T-helper 17 cell (primary cell): ENCODE measurements at places on chromosomes 11 and 22.

- DNase-seq = no peak
Measured at GRCh38 chr22:24005201-24005600, at the start of gene GSTT4. Gene GSTT4 (minus strand): TSS chr22:24005453. CDS start chr22:24005356, 97 bp downstream.

DNA sequence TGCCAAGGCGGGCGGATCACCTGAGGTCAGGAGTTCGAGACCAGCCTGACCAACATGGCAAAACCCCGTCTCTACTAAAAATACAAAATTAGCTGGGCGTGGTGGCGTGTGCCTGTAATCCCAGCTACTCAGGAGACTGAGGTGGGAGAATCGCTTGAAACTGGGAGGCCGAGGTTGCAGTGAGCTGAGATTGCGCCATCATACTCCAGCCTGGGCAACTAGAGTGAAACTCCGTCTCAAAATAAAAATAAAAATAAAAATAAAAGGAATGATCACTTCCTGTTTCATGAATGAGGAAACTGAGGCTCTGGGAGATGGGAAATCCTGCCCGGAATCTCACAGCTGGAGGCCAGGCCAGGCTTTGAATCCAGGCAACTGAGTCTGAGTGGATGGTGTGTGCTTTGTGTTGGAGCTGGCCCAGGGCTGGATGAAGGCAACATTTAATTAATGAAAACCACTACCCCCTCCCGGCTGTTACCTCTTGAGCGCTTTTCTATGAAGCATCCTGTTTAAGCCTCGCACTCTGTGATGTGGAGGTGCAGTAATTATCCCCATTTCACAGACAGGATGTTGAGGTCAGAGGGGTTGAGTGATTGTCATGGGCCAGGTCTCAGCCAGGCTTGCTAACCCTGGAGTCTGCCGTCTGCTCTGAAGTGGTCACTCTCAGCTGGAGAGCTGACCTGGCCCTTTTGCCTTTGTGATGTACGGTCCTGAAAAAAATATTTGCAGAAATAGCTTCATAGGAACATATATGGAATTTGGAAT is 27.8 kb downstream of the LRP5 start:
- no peak for DNase-seq

- DNase-seq = no peak
Measured at GRCh38 chr11:102882389-102883024, 7.7 kb upstream of the MMP12 start.

DNA sequence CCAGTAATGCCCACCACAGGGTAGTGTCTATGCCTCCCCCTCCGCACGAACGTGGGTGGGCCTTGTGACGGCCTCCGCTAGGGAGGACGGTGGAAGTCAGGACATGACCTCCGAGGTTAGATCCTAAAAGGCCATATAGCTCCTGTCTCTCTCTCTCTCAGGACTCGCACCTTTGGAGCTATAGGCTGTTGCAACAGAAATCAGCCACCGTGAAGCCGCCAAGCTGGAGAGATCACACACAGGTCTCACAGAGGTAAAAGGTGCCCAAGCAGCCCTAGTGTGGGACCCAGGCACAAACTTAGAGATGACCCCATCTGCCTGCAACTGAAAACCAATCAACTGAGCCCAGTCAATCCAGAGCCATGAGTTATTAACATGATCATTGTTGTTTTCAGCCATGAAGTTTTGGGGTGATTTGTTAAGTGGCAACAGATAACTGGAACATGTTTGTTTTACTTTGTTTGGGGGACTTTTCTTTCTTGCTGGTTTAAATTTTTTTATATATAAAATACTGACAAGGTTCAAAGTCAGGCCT is 7.4 kb upstream of the NAP1L4 start:
- no peak for DNase-seq

DNA sequence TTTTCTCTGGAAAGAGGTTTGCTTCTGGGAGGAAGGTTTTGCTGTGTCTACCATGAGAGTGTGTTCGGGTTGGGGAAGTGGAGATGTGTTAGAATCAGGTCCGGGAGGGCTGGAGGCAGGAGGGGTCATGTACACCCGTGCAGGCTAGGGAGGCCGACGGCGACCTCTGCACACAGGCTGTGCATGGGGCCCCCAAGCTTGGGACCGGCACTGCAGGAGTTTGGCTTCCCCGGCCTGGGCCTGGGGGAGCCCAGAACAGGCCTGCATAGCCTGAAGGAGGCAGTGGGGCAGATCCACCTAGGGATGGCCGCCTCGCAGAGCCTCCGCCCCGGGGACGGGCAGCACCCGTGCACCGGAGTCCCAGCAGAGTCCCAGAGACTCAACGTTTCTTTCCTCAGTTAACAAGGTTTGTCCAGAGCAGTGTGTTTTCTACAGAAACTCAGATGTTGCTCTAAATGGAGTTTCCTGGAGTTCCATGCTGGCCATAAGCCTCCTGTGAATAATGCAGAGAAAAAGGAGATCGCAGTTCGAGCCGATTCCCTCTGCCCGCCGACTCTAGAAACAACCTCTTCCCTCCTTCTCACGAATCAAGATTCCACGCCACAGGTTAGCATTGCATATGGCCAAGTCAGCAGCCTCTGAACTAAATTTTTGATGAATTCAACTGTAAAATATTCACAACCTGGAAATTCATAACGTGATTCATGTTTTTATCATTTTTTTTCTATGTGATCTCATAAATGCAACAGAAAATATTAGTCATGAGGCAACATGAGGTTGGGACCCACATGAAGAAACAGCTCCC is 427.3 kb downstream of the BRD1 start:
- no peak for DNase-seq

DNA sequence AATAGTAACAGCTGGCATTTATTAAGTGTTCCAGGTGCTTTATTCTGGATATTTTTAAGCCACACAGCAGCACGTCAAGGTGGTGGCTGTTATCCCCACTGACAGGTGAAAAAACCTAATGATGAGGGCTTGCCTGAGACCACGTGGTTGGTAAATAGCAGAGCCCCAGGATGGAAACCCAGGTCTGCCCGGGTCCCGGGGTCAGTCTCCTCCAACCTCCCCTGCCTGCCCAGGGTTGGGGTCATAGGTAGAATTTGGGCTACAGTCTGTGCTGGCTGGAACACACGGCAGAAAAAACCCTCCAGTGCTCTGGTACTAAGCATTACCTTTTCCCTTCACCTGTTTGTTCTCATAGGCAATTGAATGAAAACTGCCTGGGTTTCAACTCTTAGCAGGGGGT is 57.9 kb downstream of the EFCAB6 start:
- no peak for DNase-seq

DNA sequence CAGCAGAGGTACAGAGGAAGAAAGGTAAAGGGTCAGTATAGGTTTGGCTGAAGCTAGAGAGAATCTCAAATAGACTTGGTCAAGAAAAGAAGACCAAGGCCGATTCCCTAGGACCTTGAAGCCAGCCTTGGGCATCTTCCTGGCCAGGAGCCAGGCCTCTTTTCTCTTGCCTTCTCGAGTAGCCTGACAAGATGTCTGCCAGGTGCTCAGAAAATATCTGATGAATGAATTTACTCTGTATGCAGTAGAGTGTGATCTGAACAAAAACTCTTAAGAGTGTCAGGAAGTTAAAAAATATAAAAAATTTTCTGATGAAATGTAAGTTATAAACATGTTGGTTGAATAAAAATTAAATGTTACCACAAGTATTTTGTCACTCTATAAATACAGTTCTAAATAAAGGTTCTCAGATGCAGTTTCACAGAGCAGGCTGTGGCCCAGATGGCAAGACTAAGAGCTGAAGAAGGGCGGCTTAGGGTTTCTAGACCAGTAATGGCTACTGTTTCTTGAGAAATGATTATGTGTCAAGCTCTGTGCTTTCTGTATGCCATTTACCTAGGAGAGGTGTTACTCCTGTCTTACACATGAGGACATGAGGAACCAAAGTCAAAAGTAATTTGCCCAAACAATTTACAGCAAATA is 98.1 kb downstream of the ATXN10 start:
- no peak for DNase-seq

DNA sequence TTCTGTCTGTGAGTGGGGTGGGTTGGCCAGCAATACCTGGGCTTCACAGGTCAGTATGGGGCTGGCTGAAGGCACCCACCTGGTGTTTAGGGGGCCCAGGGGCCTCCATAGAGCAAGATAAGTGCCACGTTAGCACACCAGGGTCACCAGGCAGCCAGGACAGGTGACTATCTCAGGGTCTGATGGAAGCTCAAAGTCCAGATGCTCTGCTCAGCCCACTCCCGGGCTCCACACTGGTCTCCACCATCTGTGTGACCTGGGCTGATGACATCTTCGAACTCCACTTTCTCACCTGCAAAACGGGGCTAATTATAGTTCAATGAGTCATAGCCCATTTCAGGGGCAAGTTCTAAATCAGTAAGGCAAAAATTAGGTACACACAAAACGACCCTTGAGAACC is 39.4 kb upstream of the PRDM11 start:
- DNase-seq = no peak

GRCh38 chr11:1211838-1212237 is 11.0 kb upstream of the MUC5B start:
- DNase-seq = no peak

DNA sequence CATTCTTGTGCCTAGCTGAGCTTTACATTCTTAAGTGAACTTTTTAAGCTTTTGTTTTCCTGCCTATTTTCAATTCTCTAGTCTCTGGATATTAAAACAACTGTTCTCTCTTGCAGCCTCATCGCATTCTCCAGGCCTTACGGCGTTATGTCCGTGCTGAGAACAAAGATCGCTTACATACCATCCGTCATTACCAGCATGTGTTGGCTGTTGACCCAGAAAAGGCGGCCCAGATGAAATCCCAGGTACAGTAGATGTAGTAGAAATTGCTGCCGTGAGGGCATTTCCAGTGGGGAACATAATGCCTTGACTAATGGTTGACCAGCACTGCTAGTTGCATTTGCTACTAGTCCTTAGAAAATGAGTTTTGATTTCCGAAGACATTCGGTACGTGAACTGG is 29.7 kb upstream of the ST14 start:
- DNase-seq = no peak

DNA sequence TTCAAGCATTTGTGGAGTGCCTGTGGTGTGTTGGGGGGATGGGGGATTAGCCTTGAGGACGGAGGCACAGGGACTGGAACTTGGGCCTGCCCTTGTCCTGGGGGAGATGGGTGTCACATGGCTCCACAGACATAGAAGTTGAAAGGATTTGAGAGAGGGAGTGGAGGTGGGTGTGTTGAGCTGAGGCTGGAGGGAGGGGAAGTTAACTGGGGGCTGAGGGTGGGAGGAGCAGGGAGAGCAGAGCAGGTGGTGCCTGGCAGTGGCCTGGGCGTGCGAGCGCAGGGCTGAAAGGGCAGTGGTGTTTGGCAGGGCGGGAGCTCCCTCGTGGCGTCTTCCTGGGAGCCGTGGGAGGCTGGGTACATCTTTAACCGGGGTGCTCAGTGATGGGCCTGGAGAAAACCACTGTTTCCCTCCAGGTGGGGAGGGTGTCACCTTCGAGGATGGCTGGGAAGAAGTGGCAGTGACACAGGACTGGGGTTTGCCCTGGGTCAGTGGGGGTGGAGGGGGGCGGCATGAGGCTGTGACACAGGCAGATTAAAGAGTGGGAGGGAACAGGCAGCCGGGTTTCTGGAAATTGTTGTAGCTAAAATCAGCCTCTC is 45.5 kb downstream of the AP2A2 start:
- no peak for DNase-seq

DNA sequence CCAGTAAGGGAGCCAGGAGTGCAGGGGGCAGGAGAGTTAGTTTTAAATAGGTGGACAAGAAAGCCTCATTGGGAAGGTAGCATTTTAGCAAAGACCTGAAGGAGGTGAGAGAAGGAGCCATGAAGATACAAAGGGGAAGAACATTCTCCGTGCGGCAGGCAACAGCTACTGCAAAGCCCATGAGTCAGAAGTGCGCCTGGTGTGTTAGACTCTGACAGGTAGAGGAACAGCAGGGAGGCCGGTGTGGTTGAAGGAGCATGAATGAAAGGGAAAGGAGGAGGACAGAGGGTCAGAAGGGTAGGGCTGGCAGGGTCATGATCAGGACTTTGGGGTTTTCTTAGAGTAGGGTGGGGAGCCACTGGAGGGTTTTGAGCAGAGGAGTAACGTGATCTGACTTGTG is 34.5 kb upstream of the PAMR1 start:
- DNase-seq = no peak
